ENCODE measurements at places on chromosomes 4 and X.

- DNase-seq, result no peak
Observed at GRCh38 chr4:109275066-109275745, 27.3 kb downstream of the COL25A1 start.

DNA sequence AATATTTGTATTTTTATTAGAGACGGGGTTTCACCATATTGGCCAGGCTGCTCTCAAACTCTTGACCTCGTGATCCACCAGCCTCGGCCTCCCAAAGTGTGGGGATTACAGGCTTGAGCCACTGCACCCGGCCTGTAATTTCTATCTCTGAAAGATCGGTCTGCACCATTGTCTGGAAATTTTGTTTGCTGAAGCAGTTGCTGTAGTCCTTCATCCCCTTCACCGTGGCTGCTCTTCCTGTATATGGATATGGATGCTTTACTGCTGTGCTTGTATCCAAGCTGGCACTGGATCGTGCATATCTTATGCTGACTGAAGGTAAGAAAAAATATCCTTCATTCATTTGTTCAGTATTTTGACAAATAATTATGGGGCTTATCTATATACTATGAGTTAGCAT, 338.4 kb upstream of the GNPDA2 start:
- no peak for DNase-seq

DNA sequence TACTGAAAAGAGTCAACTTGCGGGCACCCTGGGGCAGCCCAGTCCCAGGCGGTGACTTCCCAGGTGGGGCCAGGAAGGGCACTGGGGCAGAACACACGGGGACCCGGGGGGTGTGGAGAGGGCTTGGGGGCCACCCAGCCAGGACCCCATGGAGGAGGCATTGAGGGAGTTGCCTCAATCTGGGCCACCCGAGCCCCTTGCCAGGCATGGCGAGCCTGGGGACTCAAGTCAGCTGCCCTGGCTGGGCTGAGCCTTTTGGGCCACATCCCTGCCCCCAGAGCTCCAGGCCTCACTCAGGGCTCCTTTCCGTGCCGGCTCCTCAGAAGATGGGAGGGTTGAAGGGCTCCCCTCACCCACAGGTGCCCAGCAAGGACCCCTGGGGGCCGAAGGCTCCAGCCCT, 6.6 kb upstream of the CPLX1 start:
- no peak for DNase-seq

- DNase-seq, result peak; percentile 39
Observed at GRCh38 chr4:181301735-181302710, 941.2 kb upstream of the TENM3 start.

DNA sequence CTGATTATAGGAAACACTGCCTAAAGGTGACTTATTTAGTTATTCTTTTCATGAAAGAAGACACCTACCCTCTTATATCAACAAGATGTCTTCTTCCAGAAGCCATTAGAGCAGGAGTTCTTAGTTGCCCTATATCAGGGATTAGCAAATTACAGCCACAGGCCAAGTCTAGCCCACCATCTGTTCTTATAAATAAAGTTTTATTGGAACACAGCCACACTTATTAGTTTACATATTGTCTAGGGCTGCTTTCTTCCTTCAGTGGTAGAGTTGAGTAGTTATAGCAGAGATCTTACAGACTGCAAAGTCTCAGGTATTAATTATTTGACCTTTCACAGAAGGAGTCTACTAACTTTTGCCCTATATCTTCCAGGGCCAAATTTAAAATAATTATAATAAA, 157.2 kb upstream of the NOCT start:
- DNase-seq, result no peak

- DNase-seq, result no peak
Observed at GRCh38 chr4:1373892-1374705, 27.1 kb downstream of the UVSSA start.

GRCh38 chr4:145860446-145860845, 78.2 kb downstream of the ZNF827 start:
- DNase-seq, result no peak

All from erythroblast (primary cell).